ENCODE measurements at places on chromosomes 4 and X.

GRCh38 chr4:16739997-16740624, 158.3 kb downstream of the LDB2 start:
- DNase-seq, result no peak

DNA sequence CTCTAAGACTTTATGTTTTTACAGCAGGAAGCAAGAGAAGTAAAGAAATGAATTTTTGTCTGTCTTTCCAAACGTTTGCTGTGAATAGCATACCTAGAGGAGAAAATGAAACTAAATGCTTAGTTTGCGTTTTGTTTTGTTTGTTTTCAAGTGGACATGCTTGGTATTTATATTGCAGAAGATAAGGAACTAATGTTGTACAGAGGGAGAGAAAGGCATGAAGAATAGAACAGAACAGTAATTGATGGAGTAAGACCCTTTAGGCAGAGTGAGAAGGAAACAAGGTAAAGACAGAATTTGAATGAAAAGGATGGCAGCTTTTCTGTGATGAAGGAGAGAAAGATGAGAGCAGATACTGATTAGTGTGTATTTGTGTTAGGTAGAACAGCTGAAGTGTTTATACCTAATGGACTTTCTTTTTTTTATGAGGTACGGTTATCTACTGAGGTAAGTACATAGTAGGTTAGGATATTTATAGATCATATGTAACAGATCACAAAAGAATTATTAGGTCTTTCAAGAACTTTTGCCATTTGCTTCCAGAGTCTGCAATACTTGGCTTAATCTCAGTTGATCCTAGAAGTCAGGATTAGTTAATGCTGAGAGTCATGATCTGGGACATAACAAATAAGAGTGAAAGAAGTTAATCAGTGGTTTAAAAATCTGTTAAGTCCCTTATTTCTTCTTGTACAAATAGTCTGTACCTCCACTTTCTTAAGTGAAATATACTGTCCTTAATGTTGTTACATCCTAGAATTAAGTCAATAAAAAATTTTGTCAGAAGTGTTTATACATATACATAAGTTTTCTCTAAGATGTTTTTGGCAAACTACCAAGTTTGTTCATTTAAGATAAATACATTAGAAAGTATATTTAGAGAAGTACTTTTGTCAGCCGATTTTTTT, 36.8 kb downstream of the FABP2 start:
- DNase-seq, result no peak

GRCh38 chr4:176090115-176090514, 24.5 kb downstream of the WDR17 start:
- DNase-seq, result no peak

GRCh38 chr4:129738175-129738574, 642.2 kb downstream of the C4orf33 start:
- no peak for DNase-seq

DNA sequence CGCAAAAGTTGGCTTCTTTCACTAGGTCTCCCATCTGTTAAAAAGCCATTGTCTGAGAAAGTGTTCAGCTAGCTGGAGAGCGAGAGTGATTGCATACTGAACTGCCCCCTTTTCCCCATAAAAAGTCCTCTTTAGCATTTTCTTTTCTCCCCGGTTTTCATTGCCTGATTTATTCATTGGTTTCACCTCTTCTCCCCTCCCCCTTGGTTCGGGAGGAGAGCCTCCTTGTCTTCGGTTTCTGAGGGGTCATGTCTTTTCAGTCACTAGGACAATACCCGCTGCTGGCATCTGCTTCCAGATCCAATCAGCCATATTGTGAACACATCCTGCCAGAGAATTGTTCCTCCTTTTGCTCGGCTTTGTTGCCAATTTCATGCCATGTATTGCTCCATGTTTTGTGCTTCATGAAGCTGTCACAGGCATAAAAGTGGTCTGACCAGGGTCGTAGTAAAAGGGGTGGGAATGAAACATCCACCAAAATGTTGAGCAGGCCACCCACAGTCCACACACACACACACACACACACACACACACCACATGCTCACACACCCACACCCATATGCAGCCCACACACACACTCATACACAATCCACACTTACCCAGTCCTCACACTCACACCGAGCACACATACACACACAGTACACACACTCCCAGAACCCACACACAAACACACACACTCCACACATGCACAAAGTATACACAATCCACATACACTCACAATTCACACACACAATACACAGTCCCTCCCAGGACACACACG, 136.0 kb downstream of the NKX6-1 start:
- no peak for DNase-seq

DNA sequence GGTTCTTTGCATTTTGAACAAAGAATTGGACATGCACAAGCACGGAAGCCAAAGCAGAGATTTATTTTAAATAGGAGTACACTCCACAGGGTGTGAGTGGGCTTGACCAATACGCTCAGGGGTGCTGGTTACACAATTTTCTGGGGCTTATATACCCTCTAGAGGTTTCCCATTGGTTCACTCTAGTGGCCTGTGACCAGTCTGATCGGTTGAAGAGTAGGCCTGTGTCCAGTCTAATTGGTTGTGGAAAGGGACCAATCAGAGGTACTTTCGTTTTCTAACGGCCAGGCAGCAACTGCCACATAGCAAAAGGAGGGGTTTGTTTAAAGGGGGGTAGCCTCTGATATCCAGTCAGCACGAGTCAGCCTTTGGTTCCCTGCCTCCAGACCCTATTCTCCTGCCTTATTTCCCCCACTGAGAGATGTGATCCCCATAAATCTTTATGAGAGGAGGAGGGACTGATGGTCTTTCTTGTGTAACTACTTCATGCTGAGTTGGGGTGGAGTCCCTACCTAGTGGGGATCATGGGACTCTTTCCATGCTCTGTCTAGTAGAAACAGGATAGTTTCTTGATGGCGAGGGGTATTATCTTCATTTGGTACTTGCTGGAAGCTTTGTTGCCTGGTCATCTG, 11.3 kb upstream of the AREG start:
- DNase-seq, result no peak

DNA sequence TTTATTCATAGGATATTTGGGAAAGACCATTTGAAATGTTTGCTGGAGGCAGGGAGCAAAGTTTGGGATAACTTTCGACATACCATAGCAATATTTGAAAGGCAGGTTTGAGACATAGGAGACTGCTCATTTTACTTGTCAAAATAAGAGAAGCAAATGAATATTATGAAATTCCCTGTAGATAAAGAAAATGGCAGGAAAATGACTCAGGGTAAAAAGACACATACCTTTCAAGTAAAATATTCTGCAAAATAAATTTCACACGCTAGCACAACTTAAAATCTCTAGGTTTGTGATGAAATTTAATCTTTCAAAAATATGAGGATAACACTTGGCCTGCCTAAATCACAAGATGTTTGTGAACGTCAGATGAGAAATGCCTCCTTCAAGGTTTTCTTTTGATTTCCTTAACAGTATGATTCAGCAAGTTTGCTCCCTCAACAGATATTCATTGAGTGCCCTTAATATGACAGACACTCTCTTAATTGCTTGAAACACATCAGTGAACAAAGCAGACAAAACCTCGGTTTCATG, 6.6 kb downstream of the TMEM156 start:
- no peak for DNase-seq

GRCh38 chrX:39472161-39472560, 625.6 kb downstream of the BCOR start:
- DNase-seq, result no peak

DNA sequence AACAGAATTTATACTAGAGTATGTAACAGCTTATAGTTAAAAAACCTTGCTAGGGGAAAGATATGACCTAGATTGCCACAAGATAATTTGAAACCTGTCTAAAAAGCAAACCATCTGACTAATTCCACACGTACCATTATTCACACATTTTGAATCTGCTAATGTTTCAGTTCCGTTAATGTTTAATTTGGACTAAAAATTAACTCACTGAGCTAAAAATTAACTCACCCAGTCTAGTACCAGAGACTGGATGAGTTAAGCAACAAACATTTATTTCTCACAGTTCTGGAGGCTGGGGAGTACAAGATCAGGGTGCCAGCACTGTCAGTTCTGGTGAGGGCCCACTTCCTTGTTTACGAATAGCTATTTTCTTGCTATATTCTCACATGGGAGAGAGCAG, 231.5 kb upstream of the DIAPH2 start:
- no peak for DNase-seq

DNA sequence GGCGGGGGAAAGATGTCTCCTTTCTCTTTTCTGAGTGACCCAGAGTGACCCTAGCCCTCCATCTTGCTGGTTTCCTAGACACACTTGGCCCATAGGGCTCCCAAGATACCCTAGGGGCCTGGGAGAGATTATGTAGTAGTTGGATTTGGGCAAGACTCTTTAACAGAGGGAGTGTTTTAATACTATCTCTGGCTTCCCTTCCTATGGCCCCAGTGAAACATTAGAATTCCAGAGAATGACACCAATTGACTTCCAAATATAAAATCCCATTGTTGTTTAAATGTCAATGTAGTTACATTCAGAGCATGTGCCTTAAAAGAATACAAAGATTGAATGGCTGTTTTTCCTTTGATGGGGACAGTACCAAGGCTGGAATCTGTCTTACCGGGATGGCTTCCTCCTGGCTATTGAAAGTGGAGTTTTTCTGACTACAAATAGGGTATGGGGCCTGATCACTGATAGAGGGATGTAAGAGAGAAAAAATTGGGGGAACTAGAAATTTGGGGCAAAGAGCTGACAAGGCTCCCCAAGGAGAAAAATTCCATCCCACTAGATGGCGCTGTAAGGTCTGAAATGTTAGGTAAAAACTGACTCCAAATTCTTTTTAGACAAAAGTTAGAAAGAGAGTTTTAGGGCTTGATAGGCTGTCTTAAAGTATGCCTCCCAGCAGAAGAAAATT, 10.7 kb downstream of the TENT5D start:
- no peak for DNase-seq

DNA sequence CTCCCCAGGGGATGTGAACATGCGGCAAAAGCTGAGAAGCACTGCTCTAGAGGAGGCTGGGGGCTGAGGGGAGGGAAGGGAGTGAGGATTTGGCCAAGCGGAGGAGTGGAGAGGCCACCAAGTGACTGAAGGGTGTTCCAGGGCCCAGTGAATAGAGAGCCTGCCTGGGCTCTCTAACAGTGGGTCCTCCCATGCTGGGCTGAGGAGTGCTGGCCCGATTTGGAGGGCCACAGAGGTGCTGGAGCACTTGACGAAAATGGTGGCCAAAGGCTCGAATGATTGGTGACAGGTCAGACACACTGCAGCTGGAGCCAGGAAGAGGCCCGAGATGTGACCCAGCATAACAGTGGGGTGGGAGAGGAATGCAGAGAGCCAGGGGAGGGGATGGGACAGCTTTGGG, 37.5 kb upstream of the MAP3K15 start:
- DNase-seq, result no peak

- DNase-seq, result no peak
Observed at GRCh38 chr4:162450531-162451035, 286.8 kb upstream of the FSTL5 start.

DNA sequence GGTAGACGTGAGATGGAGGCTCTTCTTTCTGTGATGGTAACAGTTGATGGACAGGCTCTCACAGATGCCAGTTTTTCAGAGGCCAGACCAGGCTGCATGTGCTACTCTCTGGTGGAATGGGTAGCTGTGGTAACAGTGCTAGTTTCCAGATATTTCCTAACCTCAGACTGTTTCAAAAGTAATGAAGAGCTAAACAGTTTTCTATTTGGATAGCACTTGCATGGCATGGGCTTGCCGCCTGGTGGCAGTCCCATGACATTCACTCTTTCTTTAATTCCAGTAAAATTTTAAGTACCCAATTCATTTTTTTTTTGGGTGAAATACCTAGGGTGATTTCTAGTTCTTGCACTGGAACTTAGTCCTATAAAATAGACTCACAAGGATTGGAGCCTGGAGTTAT, 220.2 kb upstream of the MAD2L1 start:
- DNase-seq, result no peak

DNA sequence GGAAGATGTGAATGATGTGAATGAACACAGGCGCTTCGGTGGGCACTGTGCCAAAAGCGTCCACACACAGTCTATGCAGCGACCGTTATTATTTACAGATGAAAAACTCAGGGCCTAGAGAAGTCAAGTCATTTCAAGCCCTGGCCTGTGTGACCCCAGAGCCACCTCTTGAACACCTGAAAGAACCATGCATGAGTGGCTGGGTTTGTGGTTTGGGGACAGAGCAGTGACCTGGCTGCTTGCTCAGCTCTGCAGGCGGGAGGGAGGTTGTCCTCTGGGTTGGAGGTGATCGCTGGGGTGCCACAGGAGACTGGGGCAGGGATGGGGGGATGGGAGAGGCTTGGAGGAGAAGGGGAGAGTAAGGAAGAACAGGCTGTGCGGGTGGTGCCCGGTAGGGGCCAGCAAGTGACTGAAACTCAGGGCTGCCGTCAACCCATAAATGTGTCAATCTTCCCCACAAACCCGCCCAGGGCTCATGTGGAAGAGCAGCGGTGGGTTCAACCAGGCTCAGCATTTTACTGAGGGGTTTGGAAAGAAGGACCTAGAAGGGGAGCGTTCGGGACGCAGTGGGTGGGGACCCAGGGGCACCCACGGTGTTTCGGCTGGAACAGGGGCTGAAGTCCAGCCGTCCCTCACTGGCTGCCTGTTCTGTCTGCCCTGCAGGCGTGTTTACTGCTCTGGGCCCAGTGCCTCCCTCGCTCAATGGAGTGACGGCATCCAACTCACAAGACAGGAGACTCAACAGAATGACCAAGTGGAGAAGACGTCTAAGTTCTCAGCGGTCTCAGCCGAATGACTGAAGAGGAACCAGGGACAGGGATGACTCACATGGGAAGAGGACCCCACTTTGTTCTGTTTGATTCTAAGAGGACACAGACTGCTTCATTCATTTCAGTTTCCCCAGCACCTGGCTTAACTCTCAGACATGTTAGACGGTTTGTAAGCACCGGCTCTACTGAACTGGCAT, 167.8 kb downstream of the AFAP1 start:
- no peak for DNase-seq

DNA sequence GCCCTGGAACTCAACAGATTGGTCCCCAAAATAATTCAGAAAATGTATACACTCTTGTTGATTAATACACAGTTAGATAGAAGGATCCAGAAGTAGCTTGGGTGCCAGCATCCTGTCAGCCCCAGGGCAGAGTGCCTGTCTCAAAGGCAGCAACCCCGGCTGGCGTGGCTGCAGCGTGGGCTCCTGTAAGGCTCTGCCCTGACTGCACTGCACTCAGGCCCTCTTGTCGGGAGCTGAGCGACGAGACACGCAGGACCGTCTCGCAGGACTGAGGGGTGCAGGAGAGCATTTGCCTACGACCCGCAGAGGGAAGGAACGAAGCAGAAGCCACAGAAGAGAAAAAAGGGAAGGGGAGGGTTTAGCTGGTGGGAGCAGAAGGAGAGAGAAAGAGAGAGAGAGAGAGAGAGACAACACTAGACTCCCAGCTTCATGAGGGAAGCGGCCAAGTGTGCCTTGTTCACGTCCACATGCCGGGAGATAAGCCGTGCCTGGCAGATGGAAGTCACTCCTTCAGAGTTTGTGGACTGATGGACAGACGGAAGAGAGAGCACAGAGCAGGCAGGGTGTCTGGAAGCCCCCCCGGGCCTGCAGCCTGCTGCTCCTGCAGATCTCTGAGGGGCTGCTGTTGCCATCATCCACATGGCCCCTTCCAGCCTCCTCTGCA, 38.7 kb upstream of the HELT start:
- DNase-seq, result no peak

DNA sequence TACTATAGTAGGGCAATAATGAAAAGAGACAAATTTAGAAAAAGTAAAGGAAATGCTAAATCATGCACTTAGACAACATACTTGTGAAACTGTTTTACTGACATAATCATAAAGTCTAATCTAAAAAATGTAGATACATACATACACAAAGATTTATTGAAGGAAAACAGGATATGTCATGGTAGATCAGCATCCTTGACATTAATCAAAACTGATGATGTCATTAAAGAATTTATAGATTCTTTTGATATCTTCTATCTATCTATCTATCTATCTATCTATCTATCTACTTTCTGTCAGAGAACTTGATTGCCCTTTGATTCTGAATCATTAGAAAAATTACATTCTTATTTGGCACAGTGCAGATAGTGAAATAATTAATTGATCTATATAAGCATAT, 311.3 kb downstream of the CCSER1 start:
- DNase-seq, result no peak

All from Daoy (cell line).